ENCODE measurements at places on chromosomes 1 and 21.

GRCh38 chr1:212514782-212515181, 82.1 kb downstream of the NENF start:
- DNase-seq = no peak

DNA sequence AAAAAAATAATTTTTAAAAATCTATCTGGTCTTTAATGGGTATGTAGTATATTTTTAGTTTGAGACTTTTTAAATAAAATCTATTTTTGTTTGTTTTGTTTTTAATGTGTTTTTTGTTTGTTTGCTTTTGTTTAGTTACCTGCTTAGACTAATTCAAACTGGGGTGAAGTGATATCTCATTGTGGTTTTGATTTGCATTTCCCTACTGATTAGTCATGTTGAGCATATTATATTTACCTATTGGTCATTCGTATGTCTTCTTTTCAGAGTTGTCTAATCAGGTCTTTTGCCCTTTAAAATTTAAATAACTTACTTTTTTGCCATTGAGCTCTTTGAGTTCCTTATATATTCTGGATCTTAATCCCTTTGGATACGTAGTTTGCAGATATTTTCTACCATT, 20.3 kb downstream of the CD1B start:
- DNase-seq = no peak

DNA sequence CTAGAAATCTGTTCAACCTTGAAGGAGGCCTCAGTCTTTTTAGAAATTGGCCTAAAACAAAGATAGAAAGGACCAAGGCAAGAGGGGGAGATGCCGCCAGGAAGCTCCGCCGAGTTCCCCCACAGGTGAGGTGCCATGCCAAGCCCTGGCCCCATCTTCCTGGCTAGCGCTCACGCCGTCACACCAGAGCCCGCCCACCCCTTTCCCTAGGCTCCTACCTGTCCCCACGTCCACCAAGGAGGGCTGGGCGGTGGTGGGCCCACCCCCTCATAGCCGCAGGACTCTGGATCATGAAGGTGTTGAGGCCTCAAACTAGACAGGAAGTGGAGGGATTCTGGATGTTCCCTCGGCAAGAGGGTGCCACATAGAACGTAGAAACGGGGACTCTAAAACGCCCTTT, 15.5 kb upstream of the CCDC27 start:
- DNase-seq = no peak

- DNase-seq = no peak
Measured at GRCh38 chr1:33850481-33850880, 13.4 kb upstream of the HMGB4 start.

Data from AG04449 (cell line).